ENCODE measurements at places on chromosomes 13 and 19.

- DNase-seq, result no peak
Observed at GRCh38 chr13:33940898-33941297, 122.9 kb downstream of the RFC3 start.

DNA sequence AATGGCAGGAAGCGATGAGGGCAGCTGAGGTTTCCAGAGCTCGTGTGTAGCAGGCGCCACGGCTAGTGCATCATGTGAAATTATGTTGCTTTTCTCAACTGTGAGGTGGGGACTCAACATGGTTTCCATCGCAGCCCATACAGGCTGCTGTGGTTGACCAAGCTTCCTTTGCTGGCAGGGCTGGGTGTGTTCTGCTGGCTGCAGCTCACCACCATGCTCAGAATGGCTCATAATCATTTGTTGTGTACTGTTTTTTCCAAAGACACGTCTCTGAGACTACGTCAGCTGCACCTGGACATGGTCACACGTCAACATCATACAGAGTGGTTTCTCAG lies 16.1 kb upstream of the RASA3 start:
- DNase-seq, result no peak

- DNase-seq, result no peak
Observed at GRCh38 chr19:7989071-7989575, 16.3 kb downstream of the ELAVL1 start.

DNA sequence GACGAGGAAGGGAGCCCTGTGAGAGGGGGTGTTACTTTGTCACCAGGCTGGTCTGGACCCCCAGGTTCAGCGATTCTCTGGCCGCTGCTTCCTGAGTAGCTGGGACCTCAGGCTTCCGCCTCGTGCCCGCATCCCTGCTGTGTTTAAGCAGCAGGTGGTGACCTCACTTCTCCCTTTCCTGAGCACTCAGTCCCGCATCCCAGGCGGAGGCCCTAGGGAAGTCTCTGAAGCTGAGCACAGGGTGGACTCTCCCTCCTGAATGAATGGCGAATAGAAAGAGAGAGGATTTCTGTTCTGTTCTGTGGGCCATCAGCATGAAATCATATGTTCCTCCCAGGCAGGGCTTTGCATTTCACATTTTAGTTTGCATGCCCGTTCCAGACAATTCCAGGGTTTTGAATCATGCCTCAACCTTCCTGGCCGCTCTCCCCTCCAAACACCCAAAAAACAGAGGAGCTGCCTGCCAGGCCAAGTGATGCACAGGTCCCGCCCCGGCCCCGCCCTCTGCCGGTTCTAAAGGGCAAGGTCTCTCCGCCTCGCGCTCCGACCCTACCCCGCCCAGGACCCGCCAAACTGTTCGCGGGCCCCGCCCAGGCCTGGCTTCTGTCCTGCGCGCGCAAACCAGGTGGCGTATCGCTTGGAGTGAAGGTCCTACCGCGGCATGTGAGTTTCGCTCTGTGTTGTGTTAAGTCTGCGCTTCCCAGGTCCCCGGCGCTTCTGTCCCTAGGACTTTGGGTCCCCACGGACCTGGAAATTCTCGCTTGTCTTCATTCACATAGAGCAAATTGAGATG lies 35.1 kb upstream of the ZNF808 start:
- no peak for DNase-seq

DNA sequence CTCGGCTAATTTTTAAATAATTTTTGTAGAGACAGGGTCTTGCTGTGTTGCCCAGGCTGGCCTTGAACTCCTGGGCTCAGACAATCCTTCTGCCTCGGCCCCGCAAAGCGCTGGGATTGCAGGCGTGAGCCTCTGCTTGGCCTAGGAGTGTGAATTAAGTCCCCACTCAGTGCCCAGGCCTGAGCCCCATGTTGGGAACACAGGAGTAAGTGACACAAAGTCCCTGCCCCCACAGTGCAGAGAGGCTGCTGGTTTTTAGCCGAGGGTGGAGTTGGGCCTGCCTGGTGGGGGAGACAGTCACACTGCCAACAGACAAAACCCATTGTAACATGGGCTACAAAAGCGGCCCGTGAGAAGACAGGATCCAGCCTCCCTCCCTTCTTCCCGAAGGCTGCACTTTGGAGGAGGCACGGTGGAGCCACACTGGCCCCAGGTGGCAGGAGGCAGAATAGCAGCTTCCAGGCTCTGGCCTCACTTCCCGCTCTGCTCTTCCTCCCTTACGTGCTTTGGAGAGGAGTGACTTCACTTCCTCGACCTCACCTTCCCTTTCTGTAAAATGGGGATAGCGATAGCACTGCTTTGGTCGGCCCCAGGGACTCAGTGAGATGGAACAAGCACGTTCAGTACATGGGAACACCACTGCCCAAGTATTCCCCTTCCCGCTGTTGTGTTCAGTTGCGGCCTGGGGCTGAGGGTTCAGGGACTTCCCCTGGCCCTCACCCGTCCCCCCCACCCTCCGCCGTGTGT lies 15.2 kb upstream of the EHD2 start:
- DNase-seq, result peak; percentile 80

GRCh38 chr13:86933676-86934075 lies 737.5 kb upstream of the SLITRK5 start:
- DNase-seq, result no peak

DNA sequence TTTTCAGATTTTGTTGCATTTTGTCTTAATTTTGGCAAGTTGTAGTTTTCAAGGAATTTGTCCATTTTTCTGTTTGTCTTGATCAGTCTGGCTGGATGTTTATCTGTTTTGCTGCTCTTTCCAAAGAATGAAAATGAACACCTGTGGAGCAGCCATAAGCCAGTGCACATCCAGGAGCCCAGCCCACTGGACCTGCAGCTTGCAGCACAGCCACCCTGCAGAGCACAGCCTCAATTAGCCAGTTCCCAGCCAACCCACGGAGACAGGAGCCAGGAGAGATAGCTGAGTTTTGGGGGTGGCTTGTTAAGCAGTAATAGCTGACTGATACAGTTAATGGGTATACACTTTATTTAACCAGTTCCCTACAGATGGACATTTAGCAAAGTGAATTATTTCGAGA lies 38.0 kb upstream of the URI1 start:
- DNase-seq, result no peak

- DNase-seq, result no peak
Observed at GRCh38 chr13:71214821-71215220, 652.2 kb downstream of the DACH1 start.

- no peak for DNase-seq
Observed at GRCh38 chr19:56577719-56578602, 10.7 kb downstream of the ZNF470 start.

- peak; percentile 15 for DNase-seq
Observed at GRCh38 chr19:7360393-7360984, 11.8 kb downstream of the ARHGEF18 start.

DNA sequence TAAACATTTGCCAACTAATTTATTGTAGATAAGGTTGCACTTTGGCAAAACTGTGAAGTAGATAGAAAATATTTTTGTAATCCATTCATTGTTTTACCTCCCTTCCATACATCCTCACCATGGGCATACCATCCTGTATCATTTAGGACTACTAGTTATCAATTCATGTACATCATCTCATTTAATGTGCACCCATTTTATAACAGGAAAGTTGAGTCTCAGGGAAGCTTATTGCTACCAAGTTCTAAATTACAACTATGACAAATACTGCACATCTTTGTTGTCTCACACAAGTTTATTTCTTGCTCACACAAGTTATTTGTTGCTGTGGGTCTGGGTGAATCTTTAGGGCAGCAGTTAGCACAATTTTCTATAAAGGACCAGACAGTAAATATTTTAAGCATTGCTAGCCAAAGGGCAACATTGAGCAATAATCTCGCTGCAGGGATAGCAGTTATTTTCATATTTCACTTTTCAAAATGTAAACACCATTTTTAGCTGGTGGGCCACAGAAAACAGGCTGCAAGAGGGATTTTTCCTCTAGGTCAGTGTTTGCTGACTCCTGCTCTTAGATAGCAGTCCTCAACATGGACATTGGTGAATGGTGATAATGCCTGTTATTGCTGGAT lies 276.5 kb downstream of the GPC6 start:
- peak; percentile 6 for DNase-seq

- DNase-seq, result no peak
Observed at GRCh38 chr19:46928951-46929350, 68.2 kb downstream of the ARHGAP35 start.

- peak; percentile 6 for DNase-seq
Observed at GRCh38 chr13:70107498-70108281, at the start of gene ATXN8OS. Gene ATXN8OS, plus strand, starts transcription at chr13:70107826.

GRCh38 chr19:48874303-48875135 lies 2.3 kb downstream of the PPP1R15A start:
- peak; percentile 62 for DNase-seq

- no peak for DNase-seq
Observed at GRCh38 chr19:8046569-8047165, 5.9 kb upstream of the CCL25 start.

DNA sequence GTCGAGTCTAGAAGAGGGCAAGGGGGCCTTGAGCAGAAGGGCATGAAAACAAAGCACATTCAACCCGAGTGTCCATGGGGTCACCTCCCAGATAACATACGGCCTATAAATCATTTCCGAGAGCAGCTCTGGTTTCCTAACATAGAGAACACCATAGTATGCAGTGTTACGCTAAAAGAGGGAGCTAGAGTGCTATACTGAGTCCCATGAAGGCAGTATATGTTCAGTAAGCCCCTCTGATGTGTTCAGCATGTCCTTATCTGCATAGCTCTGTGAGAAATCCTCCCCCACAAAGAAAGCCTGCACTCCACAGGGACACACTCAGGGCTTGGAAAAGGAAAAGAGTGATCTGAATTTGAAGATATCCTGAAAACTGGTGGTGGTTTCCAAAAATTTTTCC lies 175.4 kb downstream of the FLT1 start:
- no peak for DNase-seq

- DNase-seq, result no peak
Observed at GRCh38 chr19:14580623-14581237, 2.2 kb upstream of the CLEC17A start.

DNA sequence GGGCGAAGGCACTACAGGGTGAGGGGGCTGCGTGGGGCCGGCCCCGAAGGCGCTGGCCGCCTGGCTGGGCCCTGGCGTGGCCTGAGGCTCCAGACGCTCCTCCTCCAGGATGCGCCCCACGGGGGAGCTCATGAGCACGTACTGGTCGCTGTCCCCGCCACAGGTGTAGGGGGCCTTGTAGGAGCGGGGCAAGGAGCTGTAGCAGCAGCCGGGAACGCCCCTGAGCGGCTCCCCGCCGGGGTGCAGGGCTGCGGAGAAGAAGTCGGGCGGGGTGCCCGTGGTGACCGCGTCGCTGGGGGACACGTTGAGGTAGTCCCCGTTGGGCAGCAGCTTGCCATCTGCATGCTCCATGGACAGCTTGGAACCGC lies 3.0 kb downstream of the IRS2 start:
- DNase-seq, result no peak

- no peak for DNase-seq
Observed at GRCh38 chr13:112119192-112120030, 52.5 kb downstream of the SOX1 start.

DNA sequence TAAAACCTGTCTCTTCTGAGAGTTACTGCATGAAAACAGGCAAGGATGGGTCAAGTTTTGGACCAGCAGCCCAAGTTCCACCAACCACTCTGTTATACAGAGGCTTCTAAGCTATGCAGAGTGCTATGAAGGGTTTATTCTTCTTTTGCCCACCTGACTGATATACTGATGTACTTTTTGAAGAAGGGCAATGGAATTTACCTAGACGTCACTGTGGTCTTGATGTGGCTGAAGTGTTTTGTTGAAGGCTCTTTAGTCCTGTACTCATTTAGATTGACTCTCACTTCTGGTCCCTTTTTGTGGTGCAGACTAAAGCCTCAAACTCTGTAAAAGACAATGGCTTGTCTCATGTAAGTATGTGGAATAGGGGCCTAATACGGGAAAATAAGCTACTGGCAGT lies 92.0 kb downstream of the DGKH start:
- no peak for DNase-seq

- DNase-seq, result peak; percentile 16
Observed at GRCh38 chr13:37097076-37097475, 8.4 kb downstream of the CSNK1A1L start.

- peak; percentile 81 for DNase-seq
Observed at GRCh38 chr19:41298348-41298964, 11.5 kb upstream of the CCDC97 start.
